ENCODE measurements at places on chromosomes 7 and 10.

DNA sequence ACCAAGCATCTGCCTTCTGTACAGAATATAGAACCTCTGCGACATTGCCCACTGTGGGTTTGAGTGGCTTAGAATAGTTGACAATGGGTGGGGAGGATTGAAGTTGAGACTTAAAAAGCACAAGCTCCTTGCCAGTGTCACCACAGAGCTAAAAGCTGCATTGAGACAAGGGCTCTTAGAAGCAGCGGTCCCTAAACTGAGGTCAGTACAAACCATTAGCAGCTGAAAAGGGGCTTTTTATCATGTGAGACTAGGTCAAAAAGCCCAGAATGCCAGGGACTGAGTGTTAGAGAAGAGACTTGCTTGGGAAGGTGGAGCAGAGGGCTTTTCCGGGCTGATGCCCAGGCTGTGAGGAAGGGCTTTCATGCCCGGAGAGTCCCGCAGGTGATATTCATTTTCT, 91.3 kb downstream of the POU6F2 start:
- DNase-seq: no peak

GRCh38 chr7:18505870-18506460, 10.4 kb downstream of the HDAC9 start:
- no peak for DNase-seq

- DNase-seq: no peak
These were observed 83.6 kb upstream of the ABI1 start for GRCh38 chr10:26944261-26944882.

GRCh38 chr10:20598590-20598989, 298.5 kb downstream of the NEBL start:
- DNase-seq: peak; percentile 57

- no peak for DNase-seq
These were observed 51.7 kb downstream of the BZW2 start for GRCh38 chr7:16697507-16698199.

DNA sequence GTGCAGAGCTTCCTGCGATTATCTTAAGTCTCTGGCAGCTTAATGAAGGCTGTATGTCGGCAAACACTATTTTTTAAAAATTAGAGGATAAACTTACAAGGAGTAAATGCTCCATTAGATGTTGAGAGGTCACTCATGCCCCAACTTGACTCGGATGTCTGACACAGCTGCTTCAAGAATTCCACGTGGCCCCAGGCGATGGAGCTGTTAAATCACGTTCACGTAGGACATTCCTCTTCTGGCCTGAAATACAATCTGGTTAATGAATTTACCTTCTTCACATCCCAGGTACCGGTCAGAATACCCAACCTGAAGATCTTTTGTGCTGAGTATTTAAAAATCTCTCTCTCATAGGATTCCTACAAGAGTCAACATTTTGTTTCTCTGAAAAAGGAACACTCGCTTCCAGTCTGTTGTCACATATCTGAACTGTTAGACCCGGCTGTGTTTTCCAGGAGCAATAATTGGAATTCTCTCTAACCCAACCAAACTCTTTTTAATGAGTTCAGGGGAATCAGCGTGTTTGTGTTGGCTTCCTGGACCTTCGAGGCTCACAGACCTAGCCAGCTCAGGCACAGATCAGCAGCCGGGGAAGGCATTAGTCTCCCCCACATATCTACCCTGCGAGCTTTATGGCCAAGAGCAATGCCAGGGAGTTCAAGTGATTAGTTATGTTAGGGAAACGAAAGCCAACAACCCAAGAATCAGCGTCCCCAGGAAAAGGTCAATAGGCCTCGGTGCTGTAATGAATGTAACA, 284.9 kb downstream of the FGFR2 start:
- DNase-seq: peak; percentile 63

- no peak for DNase-seq
These were observed 16.0 kb downstream of the MRPS33 start for GRCh38 chr7:140998715-140999114.

DNA sequence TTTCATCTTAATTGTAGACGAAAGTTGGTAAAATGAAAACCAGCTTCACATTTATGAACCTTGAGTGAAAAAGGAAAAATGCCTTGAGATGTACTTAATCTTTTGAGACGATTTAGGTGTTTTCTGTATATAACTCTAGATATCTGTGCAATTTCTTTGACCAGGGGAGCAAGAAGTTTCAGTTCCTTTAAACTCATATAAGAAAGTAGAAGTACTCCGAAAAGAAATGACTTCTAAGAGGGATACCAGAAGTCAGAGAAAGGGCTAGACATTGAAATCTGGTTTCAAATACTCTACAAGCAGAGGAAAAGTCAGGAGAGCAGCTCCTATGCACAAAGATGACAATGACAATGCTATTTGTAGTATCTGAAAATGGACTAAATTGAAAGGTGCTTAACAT, 303.7 kb downstream of the BAMBI start:
- DNase-seq: no peak

GRCh38 chr10:42896735-42897134, 114.1 kb downstream of the BMS1 start:
- DNase-seq: no peak

DNA sequence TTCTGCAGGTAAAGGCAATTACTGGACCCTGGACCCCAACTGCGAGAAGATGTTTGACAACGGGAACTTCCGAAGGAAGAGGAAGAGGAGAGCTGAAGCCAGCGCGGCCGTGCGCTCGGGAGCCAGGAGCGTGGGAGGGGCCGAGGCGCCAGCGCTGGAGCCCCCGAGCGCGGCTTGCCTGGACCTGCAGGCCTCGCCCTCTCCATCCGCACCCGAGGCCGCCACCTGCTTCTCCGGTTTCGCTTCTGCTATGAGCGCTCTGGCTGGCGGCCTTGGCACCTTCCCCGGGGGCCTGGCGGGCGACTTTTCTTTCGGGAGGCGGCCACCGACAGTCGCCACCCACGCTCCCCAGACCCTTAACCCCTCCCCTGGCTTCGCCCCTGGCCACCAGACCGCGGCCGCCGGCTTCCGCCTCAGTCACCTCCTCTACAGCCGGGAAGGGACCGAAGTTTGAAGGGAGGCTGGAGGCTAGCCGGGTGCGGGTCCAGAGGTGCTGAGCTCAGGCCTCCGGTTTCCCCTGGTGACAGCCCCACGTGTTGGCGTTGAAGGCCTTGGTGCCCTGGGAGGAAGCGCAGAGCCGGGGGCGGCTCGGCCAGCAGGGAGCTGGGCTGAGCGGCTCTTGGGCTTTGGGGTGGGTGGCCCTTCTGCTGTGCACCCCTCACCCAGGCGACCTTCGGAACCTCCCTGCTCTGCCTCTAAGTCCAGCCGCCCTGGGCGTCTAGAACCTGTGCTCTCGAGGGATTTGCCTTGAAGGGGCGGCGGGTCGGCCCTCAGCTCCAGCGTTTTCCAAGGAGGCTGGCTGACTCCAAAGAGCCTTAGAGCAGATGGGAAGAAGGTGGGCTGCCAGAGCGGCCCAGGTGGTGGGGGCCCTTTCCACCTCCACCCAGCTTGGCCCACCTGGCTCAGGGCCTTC, 1.8 kb downstream of the FOXI2 start:
- peak; percentile 43 for DNase-seq

GRCh38 chr10:31962826-31963588, 34.4 kb upstream of the ARHGAP12 start:
- DNase-seq: no peak

GRCh38 chr10:100827819-100828737, 82.7 kb downstream of the PAX2 start:
- DNase-seq: no peak

DNA sequence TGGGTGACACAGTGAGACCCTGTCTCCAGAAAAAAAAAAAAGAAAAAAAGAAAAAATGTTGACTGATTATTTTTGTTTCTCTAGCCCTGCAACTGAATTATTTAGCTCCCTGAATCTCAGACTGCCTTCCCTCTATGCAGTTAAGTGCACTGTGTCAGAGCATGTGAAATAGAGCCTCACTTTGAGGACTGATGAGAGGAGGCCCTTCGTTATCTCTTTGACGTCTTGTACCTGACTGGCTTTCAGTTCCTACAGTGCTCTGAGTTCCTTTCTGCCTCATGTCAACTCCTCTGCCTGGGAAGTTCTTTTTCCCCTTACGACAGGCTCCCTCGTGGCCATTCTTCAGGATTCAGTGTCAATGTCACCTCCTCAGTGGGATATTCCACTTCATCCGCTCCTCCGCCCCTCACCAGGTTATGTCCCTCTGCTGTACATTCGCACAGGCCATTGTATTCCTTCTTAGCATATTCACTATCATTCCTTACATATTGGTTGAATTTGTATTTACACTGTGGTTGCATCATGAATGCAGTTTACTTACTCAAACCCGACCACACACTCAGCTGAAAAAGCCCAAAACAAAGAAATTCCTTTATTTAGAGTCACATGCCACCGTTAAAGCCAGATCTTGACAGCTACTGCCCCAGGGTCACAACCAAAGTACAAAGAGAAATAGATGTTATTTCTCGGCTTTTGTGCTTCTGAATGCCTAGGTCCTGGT, 18.1 kb upstream of the CAMK2G start:
- no peak for DNase-seq

- peak; percentile 46 for DNase-seq
These were observed 65.2 kb downstream of the AOAH start for GRCh38 chr7:36659172-36659516.

- no peak for DNase-seq
These were observed 199.8 kb downstream of the EBF3 start for GRCh38 chr10:129764011-129764900.

- no peak for DNase-seq
These were observed 23.4 kb downstream of the HYCC1 start for GRCh38 chr7:22990588-22990949.

GRCh38 chr7:29086545-29086944, 59.8 kb downstream of the CPVL start:
- DNase-seq: no peak

- DNase-seq: no peak
These were observed 616.3 kb upstream of the IGFBP3 start for GRCh38 chr7:46537191-46537905.

- no peak for DNase-seq
These were observed 591.5 kb upstream of the ANKRD30A start for GRCh38 chr10:36533861-36534260.

GRCh38 chr10:71582019-71582418, 137.6 kb downstream of the C10orf105 start:
- DNase-seq: no peak

DNA sequence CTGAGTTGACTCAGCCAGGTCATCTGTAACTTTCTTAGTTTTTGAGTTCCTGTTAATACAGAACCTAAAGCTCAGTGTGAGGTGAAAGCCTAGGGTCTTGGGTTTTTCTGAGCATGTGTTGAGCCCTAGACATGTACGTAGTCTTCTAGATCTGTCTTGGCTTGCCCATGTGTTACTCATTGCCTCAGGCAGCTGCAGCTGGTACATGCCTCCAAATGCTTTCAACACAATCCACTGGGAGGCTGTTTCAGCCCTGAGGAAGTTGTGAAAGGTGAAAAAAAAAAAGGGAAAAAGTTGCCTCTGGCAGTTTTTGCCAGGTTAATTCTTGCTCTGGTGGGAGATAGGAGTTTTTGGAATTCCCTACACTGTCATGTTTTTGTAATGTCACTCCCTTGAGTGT, 134.6 kb downstream of the RNF216 start:
- peak; percentile 88 for DNase-seq

- DNase-seq: no peak
These were observed 185.7 kb upstream of the TMEM72 start for GRCh38 chr10:44725404-44725803.

DNA sequence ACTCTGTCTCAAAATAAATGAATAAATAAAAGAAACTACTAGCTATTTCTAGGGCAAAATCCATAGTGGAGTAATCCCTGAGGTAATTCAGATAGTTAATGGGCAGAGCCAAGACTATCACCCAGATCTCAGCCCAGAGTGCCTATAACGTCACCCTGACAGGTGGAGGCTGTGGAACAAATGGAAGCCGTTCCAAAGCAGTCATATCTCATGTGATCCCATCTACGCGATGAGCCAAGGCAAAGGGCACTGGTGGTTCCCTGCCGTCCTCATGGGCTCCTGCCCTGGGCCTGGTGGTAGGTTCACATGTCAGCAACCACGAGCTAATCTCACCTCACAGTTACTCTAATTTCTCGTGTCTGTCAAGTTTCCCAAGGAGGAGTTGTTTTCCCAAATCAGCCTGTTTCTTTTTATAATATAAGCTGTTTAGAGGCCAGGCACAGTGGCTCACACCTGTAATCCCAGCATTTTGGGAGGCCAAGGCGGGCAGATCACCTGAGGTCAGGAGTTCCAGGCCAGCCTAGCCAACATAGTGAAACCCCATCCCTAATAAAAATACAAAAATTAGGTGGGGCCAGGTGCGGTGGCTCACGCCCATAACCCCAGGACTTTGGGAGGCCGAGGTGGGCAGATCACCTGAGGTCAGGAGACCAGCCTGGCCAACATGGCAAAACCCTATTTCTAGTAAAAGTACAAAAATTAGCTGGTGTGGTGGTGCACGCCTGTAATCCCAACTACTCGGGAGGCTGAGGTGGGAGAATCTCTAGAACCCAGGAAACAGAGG, 22.5 kb upstream of the ASCC1 start:
- DNase-seq: no peak

DNA sequence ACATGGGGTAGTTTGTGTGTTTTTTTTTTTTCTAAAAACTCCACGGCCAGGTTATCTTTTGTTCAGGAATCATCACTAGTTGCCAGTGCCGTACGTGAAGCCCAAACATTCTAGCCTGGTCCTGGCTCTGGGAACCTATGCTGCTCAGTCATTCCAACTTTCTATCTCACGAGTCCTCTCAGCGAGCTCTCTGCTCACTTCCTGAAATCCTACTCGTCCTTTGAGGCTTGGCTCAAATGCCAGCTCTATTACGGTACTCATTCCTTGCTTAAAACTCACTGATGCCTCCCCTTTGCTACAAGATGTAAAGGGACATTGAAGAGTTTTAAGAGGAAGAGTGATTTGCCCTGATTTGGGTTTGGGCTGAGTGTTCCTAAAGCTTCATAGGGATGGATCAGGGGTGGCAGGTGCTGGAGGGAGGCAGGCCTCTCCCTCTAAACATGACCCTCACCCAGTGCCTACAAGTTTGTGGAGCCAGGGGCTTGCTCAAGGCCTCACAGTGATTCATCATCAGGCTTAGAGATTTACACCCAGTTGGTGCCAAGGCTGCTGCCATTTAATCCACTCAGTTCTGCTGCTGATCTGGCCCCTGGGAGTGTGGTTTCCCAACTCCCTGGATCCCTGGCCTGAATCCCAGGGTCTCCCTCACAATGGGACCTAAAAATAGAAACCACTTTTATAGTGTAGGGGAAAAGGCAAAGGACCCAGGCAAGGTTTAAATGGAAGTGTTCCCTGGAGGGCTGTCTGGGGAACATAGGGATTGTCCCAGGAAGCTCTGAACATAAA, 46.1 kb upstream of the R3HCC1L start:
- no peak for DNase-seq

All from RWPE1 (cell line).